ENCODE measurements at places on chromosomes 3 and 15. TPM values are rescaled to one million over a fixed set of nuclear protein-coding genes. Genes with fewer than 3 reads are reported as not detected.

- H3K36me3 ChIP-seq = peaks cover 16% of the 10 kb centered on the region
- H3K4me1 ChIP-seq = peaks cover 29% of the 10 kb centered on the region
- H3K27me3 ChIP-seq = peaks cover 9% of the 10 kb centered on the region
- DNase-seq = no peak
- H3K4me3 ChIP-seq = no peak overlapping the region
- H3K27ac ChIP-seq = no peak overlapping the region
Measured at GRCh38 chr3:150217691-150218090, 190.4 kb upstream of the TSC22D2 start.

GRCh38 chr3:47722859-47723258 lies 58.8 kb downstream of the SMARCC1 start:
- no peaks in the 10 kb centered on the region for H3K27me3 ChIP-seq
- H3K27ac ChIP-seq = no peak overlapping the region
- no peaks in the 10 kb centered on the region for H3K36me3 ChIP-seq
- H3K4me3 ChIP-seq = no peak overlapping the region
- peaks cover 12% of the 10 kb centered on the region for H3K4me1 ChIP-seq
- DNase-seq = no peak

The PAK6 gene
- total RNA-seq = not detected

- peaks cover 20% of the 10 kb centered on the region for H3K4me1 ChIP-seq
- H3K27ac ChIP-seq = no peak overlapping the region
- H3K36me3 ChIP-seq = no peaks in the 10 kb centered on the region
- DNase-seq = peak; percentile 31
Measured at GRCh38 chr3:162052636-162053035, 556.0 kb downstream of the OTOL1 start.

GRCh38 chr3:170356596-170357175 lies 829 bp upstream of the SKIL start:
- no peaks in the 10 kb centered on the region for H3K27me3 ChIP-seq
- peak overlapping the region; percentile 91 for H3K4me3 ChIP-seq
- H3K4me1 ChIP-seq = peaks cover 64% of the 10 kb centered on the region
- H3K36me3 ChIP-seq = peaks cover 18% of the 10 kb centered on the region

The OSTN gene
- total RNA-seq = not detected

- H3K27me3 ChIP-seq = peaks cover 1% of the 10 kb centered on the region
- H3K27ac ChIP-seq = peak overlapping the region; percentile 99
- H3K36me3 ChIP-seq = peaks cover 10% of the 10 kb centered on the region
- peaks cover 72% of the 10 kb centered on the region for H3K4me1 ChIP-seq
- no peak for DNase-seq
Measured at GRCh38 chr3:132660811-132661070, 612 bp downstream of the UBA5 start.

GRCh38 chr3:25664812-25665314 lies at the start of gene TOP2B:
TOP2B (minus strand) TSS chr3:25664907; CDS start chr3:25664297, 610 bp downstream.
- H3K27ac ChIP-seq = peak within 1 kb of the TSS; percentile 95
- H3K4me1 ChIP-seq = peaks cover 41% of the 10 kb centered on the region
- peaks cover 3% of the 10 kb centered on the region for H3K27me3 ChIP-seq
- H3K4me3 ChIP-seq = peak within 1 kb of the TSS; percentile 98
- peak; percentile 94 for DNase-seq
- no peaks in the 10 kb centered on the region for H3K36me3 ChIP-seq

The DLL4 gene
- 0.10 TPM for total RNA-seq

The C3orf62 gene
- 2.6 TPM for total RNA-seq

The PLAAT1 gene
- not detected for total RNA-seq

DNA sequence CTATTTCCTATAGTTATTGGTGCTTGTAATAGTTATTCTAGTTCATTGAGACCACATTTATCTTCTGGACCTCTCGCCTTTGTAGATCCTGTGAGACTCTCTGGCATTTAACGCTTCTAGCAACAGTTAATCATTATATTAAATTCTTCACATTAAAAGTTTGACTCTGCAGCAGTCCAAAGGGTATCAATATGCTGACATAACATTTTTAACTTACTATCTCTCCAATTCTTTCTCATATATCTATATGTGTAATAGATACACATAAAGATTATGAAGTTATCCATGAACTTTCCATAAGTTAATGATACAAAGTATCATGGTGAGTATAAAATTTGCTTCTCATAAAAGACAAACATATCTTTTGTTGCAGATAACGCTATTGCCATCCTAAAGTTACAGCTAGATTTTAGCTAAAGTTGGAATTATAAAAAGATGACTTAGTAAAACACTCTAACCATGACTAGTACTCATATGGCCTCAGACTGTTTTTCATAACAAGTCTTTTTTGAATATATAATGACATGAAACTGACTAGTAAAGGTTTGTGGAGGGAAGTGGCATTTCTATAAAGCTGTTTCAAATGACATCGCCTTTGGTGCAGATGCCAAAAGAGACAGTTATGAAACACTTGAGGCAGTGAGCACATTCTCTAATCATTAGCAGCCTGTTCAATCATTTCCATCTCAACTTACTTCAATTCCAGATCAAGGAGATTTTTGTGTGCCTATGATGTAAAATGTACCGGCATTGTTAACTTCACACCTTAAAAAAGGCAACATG lies 379.3 kb upstream of the CBLB start:
- no peaks in the 10 kb centered on the region for H3K27me3 ChIP-seq
- no peak overlapping the region for H3K4me3 ChIP-seq
- DNase-seq = no peak
- H3K4me1 ChIP-seq = peaks cover 20% of the 10 kb centered on the region
- H3K27ac ChIP-seq = no peak overlapping the region
- peaks cover 9% of the 10 kb centered on the region for H3K36me3 ChIP-seq

DNA sequence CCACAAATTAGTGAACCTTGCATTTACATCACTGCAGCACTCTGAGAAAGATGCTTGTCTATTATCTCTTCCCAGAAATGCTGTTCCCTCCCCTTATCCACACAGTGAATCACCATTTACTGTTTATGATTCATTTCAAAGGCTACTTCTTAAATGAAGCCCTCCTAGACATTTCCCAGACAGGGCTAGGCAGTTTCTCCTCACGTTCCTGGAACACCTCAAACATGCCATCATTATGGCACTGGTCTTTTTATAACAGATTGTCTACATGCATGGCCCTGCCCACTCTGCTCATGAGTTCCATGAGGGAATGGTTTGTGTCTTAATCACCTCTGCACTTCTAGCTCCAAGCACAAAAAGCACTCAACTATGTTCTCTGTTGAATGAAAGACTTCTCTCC lies 32.2 kb upstream of the TM2D3 start:
- DNase-seq = peak; percentile 94
- H3K27me3 ChIP-seq = peaks cover under 1% of the 10 kb centered on the region
- no peak overlapping the region for H3K4me3 ChIP-seq
- peaks cover 26% of the 10 kb centered on the region for H3K36me3 ChIP-seq
- H3K27ac ChIP-seq = peak overlapping the region; percentile 62
- H3K4me1 ChIP-seq = peaks cover 47% of the 10 kb centered on the region

- H3K36me3 ChIP-seq = no peaks in the 10 kb centered on the region
- H3K27ac ChIP-seq = peak overlapping the region; percentile 97
- H3K4me3 ChIP-seq = no peak overlapping the region
Measured at GRCh38 chr15:70491201-70491621, 272.1 kb downstream of the UACA start.

DNA sequence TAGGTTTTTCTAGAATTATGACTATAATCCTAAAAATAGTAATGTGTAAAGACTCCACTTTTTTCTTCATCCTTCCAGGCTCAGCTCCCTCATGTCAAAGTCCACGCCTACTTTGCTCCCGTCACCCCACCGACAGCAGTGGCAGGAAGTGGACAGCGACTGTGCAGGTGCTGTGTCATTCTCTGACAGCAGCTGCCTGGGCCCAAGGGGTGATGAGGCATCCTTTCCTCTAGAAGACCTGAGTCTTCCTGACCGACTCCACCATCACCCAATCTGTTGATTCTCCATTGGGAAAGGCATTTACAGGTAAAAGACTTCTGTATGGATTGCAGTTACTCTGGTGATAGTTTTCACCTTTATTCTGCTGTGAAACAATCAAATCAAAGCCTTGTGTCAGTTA lies 54.8 kb downstream of the UBP1 start:
- no peak overlapping the region for H3K27ac ChIP-seq
- H3K27me3 ChIP-seq = no peaks in the 10 kb centered on the region
- no peak overlapping the region for H3K4me3 ChIP-seq

DNA sequence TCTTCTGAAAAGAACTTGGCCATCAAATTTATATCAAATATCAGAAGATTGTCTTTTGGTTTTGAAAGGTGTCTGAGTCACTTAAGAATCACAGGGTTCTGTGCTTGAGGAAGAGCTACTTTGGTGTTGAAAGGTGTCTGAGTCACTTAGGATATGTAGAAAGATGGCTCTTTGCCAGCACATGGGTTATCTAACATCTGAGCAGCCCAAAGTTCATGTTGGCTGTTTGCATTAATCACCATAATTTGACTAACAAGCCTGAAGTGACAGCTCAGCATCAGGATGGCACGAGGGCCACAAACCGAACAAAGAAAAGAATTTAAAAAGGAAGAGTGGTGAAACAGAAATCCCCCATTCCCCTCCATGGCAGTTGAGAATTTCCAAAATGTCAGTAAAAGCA lies 190.5 kb upstream of the CMC1 start:
- no peak overlapping the region for H3K27ac ChIP-seq
- DNase-seq = no peak
- H3K4me3 ChIP-seq = no peak overlapping the region

GRCh38 chr3:43810797-43811196 lies 120.1 kb downstream of the ABHD5 start:
- H3K4me1 ChIP-seq = no peaks in the 10 kb centered on the region
- no peak for DNase-seq
- H3K36me3 ChIP-seq = no peaks in the 10 kb centered on the region
- H3K27ac ChIP-seq = no peak overlapping the region

DNA sequence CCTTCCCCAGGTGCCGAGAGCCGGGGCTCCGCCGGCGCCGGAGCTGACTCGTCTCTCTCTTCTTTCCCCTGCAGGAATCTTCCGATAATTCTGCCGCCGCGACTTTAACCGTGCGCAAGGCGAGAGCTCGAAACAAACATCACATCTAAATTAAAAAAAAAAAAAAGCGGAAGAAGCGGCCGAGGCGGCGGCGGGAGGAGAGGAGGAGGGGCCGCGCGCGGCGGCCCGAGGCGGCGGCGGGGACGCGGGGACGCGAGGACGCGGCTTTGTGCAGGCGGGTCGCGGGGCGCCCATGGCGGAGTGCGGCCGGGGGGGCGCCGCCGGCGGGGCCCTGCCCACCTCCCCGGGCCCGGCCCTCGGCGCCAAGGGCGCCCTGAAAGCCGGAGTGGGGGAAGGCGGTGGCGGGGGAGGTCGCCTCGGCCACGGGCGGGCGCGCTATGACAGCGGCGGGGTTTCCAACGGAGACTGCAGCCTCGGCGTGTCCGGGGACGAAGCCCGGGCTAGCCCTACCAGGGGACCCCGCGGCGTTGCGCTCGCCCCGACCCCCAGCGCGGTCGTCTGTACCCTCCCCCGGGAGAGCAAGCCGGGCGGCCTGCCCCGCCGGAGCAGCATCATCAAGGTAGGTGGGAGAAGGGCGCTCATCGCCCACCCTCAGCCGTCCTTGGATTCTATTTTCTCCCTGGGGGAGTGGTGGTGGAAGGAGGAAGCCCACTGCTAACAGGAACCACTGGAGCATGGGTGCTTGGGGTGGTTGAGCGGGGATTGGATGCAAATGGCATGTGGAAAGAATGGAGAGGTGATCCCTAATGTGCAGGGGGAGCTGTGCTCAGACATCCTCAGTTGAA lies at the start of gene PLCL2:
TSS of gene PLCL2 (plus strand) at position 208 of the 845 bp plus-strand sequence. CDS start at position 293, 85 bp downstream.
- peak within 1 kb of the TSS; percentile 92 for H3K27ac ChIP-seq
- peaks cover 3% of the 10 kb centered on the region for H3K27me3 ChIP-seq
- H3K36me3 ChIP-seq = no peaks in the 10 kb centered on the region
- peaks cover 60% of the 10 kb centered on the region for H3K4me1 ChIP-seq
- peak within 1 kb of the TSS; percentile 97 for H3K4me3 ChIP-seq
- peak; percentile 29 for DNase-seq

The THPO gene
- not detected for total RNA-seq

- no peak for DNase-seq
- H3K27me3 ChIP-seq = no peaks in the 10 kb centered on the region
- H3K27ac ChIP-seq = no peak overlapping the region
- H3K4me3 ChIP-seq = no peak overlapping the region
- H3K4me1 ChIP-seq = no peaks in the 10 kb centered on the region
- no peaks in the 10 kb centered on the region for H3K36me3 ChIP-seq
Measured at GRCh38 chr15:94972314-94972713, 741.0 kb downstream of the MCTP2 start.

The FILIP1L gene
- 49.7 TPM for total RNA-seq

The ACSBG1 gene
- total RNA-seq = not detected

The C3orf70 gene
- total RNA-seq = 0.11 TPM

The EPHB3 gene
- total RNA-seq = 3.1 TPM

The EXD1 gene
- total RNA-seq = not detected

The GPR87 gene
- total RNA-seq = not detected

The CSPG5 gene
- total RNA-seq = 0.19 TPM

GRCh38 chr3:144431134-144431533 lies 459.5 kb downstream of the DIPK2A start:
- no peak for DNase-seq
- no peaks in the 10 kb centered on the region for H3K27me3 ChIP-seq
- H3K36me3 ChIP-seq = no peaks in the 10 kb centered on the region
- H3K4me1 ChIP-seq = no peaks in the 10 kb centered on the region
- no peak overlapping the region for H3K4me3 ChIP-seq

DNA sequence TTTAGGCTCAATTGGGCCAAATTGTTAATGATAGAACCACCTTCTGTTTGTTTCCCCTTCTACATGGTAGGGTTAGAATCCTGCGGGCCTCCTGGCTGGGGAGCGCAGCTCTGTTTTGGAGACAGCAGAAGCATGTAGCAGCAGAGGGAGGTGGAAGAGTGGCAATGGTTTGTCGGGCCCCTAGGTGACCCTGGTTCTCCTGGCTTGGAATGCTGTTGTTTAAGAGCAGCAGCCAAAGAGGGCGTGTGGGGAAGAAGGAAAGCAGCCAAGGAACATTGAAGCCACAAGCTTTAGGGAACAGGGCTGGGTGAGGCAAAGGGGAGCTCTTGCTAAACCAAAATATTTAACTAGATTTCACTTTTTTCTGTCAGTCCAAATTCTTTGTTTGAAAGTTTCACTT lies 213.7 kb upstream of the NR2E3 start:
- H3K27ac ChIP-seq = peak overlapping the region; percentile 60
- peaks cover 6% of the 10 kb centered on the region for H3K27me3 ChIP-seq
- peaks cover 43% of the 10 kb centered on the region for H3K4me1 ChIP-seq
- H3K4me3 ChIP-seq = 0 out of 2 replicates have a peak overlapping the region, but pooled peaks have one; percentile 31

- H3K36me3 ChIP-seq = peaks cover 23% of the 10 kb centered on the region
- H3K4me3 ChIP-seq = no peak overlapping the region
- H3K4me1 ChIP-seq = peaks cover 36% of the 10 kb centered on the region
- peaks cover 2% of the 10 kb centered on the region for H3K27me3 ChIP-seq
Measured at GRCh38 chr3:194536871-194537637, 50.3 kb upstream of the ATP13A3 start.

- no peak overlapping the region for H3K4me3 ChIP-seq
- peaks cover 8% of the 10 kb centered on the region for H3K27me3 ChIP-seq
Measured at GRCh38 chr3:142615171-142615570, 19.0 kb downstream of the PLS1 start.

DNA sequence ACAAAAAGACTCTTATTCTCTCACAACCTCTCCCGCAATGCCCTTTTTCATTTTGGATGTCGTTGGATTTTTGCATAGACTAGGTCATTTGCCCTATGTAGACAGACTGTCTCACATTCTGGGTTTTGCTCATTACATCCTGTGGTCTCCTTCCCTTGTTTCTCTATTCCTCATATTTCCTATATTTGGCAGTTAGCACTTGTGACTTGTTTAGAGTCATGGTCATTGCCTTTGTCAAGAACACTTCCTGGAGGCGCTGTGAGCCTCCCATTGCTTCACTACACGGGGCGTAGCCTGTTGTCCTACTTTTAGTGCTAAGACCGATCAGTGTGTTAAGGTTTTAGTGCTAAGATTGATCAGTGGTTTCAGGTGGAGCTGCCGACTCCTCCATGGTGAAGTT lies 16.1 kb upstream of the TATDN2 start:
- H3K36me3 ChIP-seq = peaks cover 18% of the 10 kb centered on the region
- H3K4me3 ChIP-seq = no peak overlapping the region
- no peak overlapping the region for H3K27ac ChIP-seq
- H3K27me3 ChIP-seq = no peaks in the 10 kb centered on the region

The PIF1 gene
- total RNA-seq = 6.3 TPM

Data from HFFc6 (cell line).